Tibial nerve (tissue), 4 donors: ENCODE measurements at places on chromosomes 7 and 10.

DNA sequence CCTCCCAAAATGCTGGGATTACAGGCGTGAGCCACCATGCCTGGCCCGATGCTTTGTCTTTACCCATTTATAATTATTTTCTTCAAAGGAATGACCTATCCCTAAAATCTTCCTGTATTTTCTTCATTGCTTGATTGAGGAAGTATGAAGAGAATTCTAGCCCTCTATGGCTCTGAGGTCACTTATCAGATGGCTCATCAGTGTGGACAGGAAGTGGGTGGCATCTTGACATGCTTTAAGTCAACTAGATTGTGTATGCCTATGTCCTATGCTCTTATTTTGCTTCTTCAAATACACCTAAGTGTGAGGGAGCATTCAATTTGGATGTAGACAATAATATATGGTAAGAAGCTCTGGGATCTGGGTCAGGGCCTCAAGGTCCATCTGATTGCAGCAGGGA, 1020.5 kb downstream of the LRMDA start:
- H3K4me3 ChIP-seq, result no peak overlapping the region
- no peak overlapping the region for H3K27ac ChIP-seq
- H3K36me3 ChIP-seq, result no peaks in the 10 kb centered on the region
- H3K27me3 ChIP-seq, result no peaks in the 10 kb centered on the region
- no peaks in the 10 kb centered on the region for H3K4me1 ChIP-seq

GRCh38 chr7:2631946-2632732, at the start of gene TTYH3:
Gene TTYH3 (plus strand): TSS chr7:2631986. CDS start chr7:2632156, 170 bp downstream.
- H3K4me1 ChIP-seq, result peaks cover 78% of the 10 kb centered on the region
- no peaks in the 10 kb centered on the region for H3K36me3 ChIP-seq
- H3K27me3 ChIP-seq, result no peaks in the 10 kb centered on the region
- DNase-seq, result no peak
- peak within 1 kb of the TSS; percentile 84 for H3K4me3 ChIP-seq
- H3K27ac ChIP-seq, result peak within 1 kb of the TSS; percentile 87

GRCh38 chr10:1532636-1533035, 204.7 kb downstream of the ADARB2 start:
- H3K36me3 ChIP-seq, result no peaks in the 10 kb centered on the region
- no peaks in the 10 kb centered on the region for H3K4me1 ChIP-seq
- H3K27ac ChIP-seq, result no peak overlapping the region
- no peak overlapping the region for H3K4me3 ChIP-seq

GRCh38 chr7:20911081-20911480, 124.4 kb upstream of the SP8 start:
- H3K36me3 ChIP-seq, result no peaks in the 10 kb centered on the region
- no peak overlapping the region for H3K4me3 ChIP-seq
- H3K27me3 ChIP-seq, result no peaks in the 10 kb centered on the region
- H3K27ac ChIP-seq, result no peak overlapping the region

DNA sequence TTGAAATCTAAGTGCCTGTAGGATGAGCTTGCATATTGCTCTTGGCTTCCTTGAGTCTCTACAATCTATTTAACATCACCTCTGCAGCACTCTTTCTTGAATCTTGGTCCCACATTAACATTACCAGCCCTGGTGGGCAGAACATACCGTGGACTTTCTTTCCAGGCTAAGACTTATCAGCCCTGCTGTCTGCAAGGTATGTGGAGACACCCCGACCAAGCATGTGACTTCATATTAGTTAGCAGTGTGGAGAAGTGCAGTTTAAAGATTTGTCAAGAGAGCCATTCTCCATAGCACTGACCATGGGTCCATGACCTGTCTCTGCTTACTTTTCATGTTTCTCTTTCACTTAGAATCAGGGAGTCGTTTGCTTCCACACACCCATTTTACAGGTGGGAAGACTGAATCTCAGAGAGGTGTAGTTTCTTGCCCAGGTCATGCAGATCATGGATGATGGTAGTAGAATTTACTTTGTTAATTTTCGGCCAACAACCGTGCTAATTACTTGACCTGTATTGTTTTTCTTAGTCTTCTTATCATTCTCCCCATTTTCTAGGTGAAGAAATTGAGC, 6.0 kb downstream of the CCNY start:
- no peak overlapping the region for H3K27ac ChIP-seq
- H3K4me1 ChIP-seq, result peaks cover 32% of the 10 kb centered on the region
- H3K4me3 ChIP-seq, result no peak overlapping the region

GRCh38 chr10:733086-733485, 43.6 kb upstream of the DIP2C start:
- H3K4me1 ChIP-seq, result no peaks in the 10 kb centered on the region
- no peak for DNase-seq
- no peak overlapping the region for H3K27ac ChIP-seq

- H3K4me1 ChIP-seq, result no peaks in the 10 kb centered on the region
- H3K27me3 ChIP-seq, result no peaks in the 10 kb centered on the region
- no peak overlapping the region for H3K27ac ChIP-seq
- peaks cover 61% of the 10 kb centered on the region for H3K36me3 ChIP-seq
- DNase-seq, result no peak
- no peak overlapping the region for H3K4me3 ChIP-seq
Measured at GRCh38 chr7:102178410-102178809, 108.3 kb upstream of the SH2B2 start.

GRCh38 chr10:16352146-16352545, 84.7 kb upstream of the PTER start:
- H3K4me3 ChIP-seq, result no peak overlapping the region
- no peaks in the 10 kb centered on the region for H3K27me3 ChIP-seq
- H3K4me1 ChIP-seq, result no peaks in the 10 kb centered on the region
- DNase-seq, result no peak
- H3K36me3 ChIP-seq, result no peaks in the 10 kb centered on the region

GRCh38 chr10:111784946-111785465, 398.6 kb downstream of the GPAM start:
- no peaks in the 10 kb centered on the region for H3K36me3 ChIP-seq
- no peak overlapping the region for H3K4me3 ChIP-seq
- no peaks in the 10 kb centered on the region for H3K27me3 ChIP-seq
- no peak overlapping the region for H3K27ac ChIP-seq

DNA sequence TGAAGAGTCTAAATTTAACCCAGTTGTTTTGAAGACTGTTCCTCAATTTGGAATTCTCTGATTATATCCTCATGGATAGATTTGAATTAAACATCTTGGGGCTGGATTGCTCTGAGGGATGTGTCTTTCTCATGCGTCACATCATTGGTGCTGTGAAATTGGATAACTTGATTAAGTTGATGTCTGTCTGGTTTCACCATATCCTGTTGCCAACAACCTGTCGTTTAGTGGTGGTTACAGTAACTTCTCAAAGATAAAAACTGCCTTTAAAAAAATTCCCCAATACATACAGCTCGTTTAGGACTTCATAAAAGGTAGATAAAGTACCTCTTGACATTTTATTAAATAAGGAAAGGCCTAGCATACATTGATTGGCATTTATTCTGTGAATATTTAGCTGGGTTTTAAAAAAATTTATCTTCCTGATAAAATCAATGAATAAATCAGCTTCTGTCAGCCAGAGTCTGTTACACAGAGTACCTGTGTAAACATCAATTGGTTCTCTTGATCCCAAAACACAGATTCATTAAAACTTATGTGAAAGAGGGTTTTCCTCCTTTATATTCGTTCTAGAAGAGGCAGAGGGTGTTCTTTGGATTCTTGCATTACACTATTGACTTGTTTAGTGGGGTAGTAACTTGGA, 10.5 kb downstream of the CRCP start:
- no peaks in the 10 kb centered on the region for H3K27me3 ChIP-seq
- H3K4me1 ChIP-seq, result peaks cover 6% of the 10 kb centered on the region
- no peak for DNase-seq
- H3K4me3 ChIP-seq, result no peak overlapping the region

- H3K27me3 ChIP-seq, result no peaks in the 10 kb centered on the region
- no peak overlapping the region for H3K4me3 ChIP-seq
- no peaks in the 10 kb centered on the region for H3K4me1 ChIP-seq
- H3K27ac ChIP-seq, result no peak overlapping the region
- no peak for DNase-seq
- H3K36me3 ChIP-seq, result no peaks in the 10 kb centered on the region
Measured at GRCh38 chr7:129698516-129699418, 87.2 kb downstream of the NRF1 start.

DNA sequence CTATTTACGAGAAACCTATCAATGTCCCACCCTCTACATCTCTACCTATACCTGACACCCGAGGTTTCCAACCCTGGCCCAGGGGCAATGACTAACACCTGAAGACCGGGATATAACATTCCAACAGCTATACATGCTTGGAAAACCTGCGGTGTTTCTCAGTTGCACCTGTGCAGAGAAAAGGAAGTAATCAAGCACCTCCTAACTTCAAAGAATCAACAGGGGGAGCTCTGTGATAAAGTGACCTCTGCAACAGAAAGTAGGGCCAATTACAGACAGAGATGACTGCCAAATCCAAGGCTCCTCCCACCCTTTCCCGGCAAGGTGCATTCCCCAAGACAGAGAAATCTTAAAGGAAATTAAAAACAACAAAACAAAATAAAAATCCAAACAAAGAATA, 41.3 kb downstream of the CCDC6 start:
- H3K36me3 ChIP-seq, result no peaks in the 10 kb centered on the region
- DNase-seq, result no peak
- H3K27ac ChIP-seq, result no peak overlapping the region
- H3K27me3 ChIP-seq, result no peaks in the 10 kb centered on the region
- H3K4me1 ChIP-seq, result no peaks in the 10 kb centered on the region

GRCh38 chr7:49527182-49527581, 246.3 kb upstream of the VWC2 start:
- H3K4me1 ChIP-seq, result no peaks in the 10 kb centered on the region
- no peak overlapping the region for H3K4me3 ChIP-seq
- no peak for DNase-seq
- H3K27ac ChIP-seq, result no peak overlapping the region
- H3K27me3 ChIP-seq, result no peaks in the 10 kb centered on the region

DNA sequence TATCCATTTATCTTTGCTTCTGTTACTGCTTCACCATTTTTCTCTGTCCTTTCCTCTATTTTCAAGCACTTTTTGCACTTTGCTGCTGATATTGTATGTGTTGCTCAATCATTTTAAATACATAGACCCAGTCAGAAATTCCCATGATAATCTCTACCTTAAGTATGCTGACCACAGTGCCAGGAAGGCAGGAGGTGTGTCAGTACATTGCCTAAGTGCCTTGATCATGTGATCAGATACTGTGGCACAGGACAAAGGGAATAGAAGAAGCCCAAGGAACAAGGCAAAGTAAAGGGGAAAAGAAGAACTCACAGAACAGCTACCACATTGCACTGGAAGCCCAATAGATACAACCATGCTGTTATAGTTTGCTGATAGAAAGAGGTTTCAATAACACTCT, 53.7 kb upstream of the CD36 start:
- no peak for DNase-seq
- no peak overlapping the region for H3K27ac ChIP-seq
- H3K4me3 ChIP-seq, result no peak overlapping the region

DNA sequence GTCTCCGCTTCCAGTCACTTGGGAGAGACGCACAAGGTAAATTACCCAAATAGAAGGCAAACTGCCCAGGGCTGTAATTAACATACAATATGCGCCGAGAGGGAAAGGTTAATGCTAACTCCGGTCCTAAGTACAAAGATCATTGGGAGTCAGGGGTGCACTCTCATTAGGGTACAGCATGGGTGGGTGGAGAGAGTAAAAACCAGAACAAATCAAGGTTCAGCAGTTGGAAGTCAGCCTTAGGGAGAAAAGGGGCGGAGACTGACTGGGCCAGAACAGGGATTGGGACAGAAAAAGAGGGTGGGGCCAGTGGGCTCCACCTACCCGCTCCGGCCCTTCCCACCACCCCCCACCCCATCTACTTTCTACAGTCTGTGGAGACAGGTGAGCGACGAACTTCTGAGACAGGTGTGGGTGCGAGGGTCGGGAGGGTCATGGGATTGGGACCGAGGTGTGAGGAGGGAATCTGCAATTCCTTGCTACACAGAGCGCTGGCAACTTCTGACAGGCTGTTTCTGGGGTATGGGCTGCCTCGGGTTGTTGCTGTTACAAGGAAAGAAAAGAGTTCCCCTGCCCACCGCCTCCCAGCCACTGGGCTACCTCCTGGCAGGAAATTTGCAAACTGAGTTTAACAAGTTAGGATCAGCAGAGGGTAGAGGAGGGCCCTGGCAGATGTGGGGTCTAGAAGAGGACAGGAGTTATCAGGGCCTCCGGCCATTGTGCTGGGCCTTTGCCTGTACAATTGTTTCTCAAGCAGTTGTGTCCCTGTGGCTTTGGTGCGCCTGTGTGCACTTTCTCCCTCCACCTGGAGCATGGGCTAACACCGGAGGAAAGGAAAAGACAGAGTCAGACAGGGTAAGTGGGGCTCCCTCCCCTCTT, at the start of gene TMEM139:
Gene TMEM139, plus strand, starts transcription at position 368 of the 879 bp plus-strand sequence. CDS start 1,000 bp downstream, outside the sequence.
- peaks cover 27% of the 10 kb centered on the region for H3K4me1 ChIP-seq
- no peaks in the 10 kb centered on the region for H3K36me3 ChIP-seq
- no peak within 1 kb of the TSS for H3K4me3 ChIP-seq

GRCh38 chr7:3899559-3899991, 598.5 kb downstream of the SDK1 start:
- no peaks in the 10 kb centered on the region for H3K27me3 ChIP-seq
- DNase-seq, result no peak
- peaks cover 10% of the 10 kb centered on the region for H3K4me1 ChIP-seq
- no peaks in the 10 kb centered on the region for H3K36me3 ChIP-seq
- no peak overlapping the region for H3K27ac ChIP-seq

- no peak overlapping the region for H3K27ac ChIP-seq
- H3K36me3 ChIP-seq, result no peaks in the 10 kb centered on the region
- no peak overlapping the region for H3K4me3 ChIP-seq
- H3K4me1 ChIP-seq, result no peaks in the 10 kb centered on the region
Measured at GRCh38 chr10:126705951-126706565, 35.6 kb upstream of the C10orf90 start.

DNA sequence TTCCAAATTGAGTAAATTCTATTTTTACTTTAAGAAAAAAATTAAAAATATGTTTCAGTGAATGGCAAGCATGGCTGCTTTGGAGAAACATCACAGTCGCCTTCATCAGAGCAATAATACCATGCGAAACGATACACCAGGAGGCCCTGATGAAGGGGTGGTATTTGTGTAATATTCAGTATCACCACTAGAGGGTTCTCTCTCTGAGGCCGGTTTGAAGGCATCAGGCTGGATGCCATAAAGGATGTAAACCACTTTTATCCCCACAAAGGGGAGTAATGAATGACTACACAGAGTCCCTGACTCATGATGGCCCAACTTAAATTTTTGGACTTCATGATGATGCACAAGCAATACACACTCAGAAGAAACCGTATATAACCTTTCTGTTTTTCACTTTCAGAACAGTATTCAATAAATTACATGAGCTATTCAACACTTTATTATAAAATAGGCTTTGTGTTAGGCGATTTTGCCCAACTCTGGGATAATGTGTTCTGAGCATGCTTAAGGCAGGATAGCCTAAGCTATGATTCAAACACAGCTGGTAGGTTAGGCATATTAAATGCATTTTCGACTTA, 95.5 kb downstream of the PPP1R17 start:
- H3K27ac ChIP-seq, result no peak overlapping the region
- no peak for DNase-seq
- H3K4me3 ChIP-seq, result no peak overlapping the region
- H3K27me3 ChIP-seq, result no peaks in the 10 kb centered on the region
- H3K4me1 ChIP-seq, result peaks cover 5% of the 10 kb centered on the region
- no peaks in the 10 kb centered on the region for H3K36me3 ChIP-seq

DNA sequence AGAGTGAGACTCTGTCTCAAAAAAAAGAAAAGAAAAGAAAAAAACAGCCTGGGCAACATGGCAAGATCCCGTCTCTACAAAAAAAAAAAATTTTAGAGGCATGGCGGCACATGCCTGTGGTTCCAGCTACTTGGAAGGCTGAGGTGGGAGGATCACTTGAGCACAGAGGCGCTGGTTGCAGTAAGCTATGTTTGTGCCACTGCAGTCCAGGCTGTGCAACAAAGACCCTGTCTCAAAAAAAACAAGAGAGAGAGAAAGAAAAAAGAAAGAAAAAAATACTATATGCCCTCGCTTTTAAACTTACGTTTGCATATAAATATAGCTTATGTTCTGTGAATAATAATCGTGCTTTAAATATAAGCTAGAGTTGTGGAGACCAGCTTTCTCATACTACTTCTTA, 11.2 kb downstream of the HACD1 start:
- no peaks in the 10 kb centered on the region for H3K4me1 ChIP-seq
- no peak for DNase-seq
- no peak overlapping the region for H3K27ac ChIP-seq
- H3K36me3 ChIP-seq, result no peaks in the 10 kb centered on the region
